Right kidney (tissue), 9 donors: ENCODE measurements at places on chromosomes 2 and 18.

DNA sequence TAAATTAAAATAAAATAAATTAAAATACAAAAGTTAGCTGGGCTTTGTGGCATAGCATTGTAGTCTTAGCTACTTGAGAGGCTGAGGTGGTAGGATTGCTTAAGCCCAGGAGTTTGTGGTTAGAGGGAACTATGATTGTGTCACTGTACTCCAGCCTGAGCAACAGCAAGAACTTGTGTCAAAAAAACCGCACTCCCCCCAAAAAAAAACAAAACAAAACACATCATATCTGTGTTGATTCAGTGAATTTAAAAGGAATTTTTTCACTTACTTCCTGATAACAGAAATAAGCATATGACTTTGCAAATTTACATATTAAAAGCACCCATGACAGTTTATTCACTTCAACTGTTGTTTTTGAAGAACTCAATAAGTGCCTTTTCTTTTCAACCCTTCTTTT is 68.1 kb upstream of the PELI1 start:
- no peak for DNase-seq

GRCh38 chr2:227783404-227784138 is 30.1 kb upstream of the CCL20 start:
- no peak for DNase-seq

DNA sequence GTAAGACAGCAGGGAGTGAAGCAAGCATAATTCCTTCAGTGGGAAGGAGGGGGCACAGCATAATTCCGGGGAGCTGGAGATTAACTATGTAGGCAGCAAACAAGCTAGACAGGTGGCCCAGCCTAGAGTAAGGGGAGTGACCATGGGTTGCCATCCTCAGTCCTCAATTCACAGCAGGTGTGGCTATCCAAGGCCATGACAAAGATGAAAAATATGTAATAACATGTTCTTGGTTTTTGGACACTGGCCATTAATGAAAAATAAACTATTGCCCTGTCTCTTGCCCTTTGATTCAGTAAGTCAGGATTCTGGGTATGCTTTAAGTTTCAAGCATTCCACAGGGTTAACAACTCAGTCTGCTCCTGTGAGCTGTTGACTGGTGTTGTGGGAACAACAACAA is 65.0 kb downstream of the CYP1B1 start:
- DNase-seq: no peak

GRCh38 chr2:118112771-118113334 is 24.6 kb downstream of the INSIG2 start:
- DNase-seq: no peak

DNA sequence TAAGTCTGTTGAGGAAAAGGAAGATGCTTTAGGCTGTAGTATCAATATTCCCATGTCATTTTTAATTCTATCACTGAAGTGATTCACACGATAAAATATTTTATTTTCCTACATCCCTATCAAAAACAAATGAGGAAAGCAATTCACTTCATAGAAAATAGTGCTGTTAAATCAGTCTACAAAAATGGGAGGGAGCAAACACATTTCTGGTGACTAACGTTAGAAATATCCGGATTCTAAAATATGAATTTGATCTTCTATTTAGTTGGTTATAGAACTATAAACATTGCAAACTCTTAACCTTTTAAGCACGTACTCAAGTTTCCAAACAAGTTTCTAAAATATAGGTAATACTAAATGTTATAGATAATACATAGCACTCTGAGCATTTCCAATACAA is 20.8 kb downstream of the ATF2 start:
- DNase-seq: no peak

DNA sequence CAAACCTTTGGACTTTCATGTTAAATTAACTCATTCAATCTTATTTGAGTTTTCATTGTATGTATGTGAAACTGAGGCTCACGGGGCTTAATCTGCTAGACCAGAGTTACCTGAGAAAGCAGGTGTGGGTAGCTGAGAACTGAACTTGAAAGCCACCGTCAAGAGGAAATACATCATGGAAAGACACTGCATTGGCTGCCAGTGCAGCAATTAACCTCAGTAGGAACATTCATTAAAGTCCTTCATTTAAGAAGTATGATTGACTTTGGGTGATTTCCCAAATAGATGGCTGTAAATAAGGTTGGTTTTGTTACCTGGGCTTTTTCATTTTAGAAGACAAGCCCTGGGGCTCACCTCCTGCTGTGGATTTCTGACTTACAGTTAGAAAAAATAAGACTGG is 36.5 kb upstream of the MGAT5 start:
- no peak for DNase-seq

DNA sequence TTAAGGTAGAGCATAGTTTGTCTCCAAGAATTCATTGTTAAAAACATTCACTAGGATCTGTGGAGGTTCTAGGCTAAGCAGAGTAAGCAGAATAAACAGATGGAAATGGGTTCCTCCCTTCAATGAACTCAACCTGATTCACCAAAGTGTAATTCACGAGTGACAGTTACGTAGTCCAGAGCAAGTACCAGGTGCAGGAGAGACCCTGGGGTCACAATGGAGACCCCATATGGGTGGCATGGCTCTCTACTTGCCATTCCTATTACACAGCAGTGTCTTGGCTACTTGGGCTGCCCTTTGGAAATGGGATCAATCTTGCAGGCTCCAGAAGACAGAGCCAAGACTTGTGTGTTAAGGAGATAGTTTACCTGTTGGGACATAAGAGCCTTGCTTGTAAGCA is 7.1 kb downstream of the MYCN start:
- DNase-seq: no peak

DNA sequence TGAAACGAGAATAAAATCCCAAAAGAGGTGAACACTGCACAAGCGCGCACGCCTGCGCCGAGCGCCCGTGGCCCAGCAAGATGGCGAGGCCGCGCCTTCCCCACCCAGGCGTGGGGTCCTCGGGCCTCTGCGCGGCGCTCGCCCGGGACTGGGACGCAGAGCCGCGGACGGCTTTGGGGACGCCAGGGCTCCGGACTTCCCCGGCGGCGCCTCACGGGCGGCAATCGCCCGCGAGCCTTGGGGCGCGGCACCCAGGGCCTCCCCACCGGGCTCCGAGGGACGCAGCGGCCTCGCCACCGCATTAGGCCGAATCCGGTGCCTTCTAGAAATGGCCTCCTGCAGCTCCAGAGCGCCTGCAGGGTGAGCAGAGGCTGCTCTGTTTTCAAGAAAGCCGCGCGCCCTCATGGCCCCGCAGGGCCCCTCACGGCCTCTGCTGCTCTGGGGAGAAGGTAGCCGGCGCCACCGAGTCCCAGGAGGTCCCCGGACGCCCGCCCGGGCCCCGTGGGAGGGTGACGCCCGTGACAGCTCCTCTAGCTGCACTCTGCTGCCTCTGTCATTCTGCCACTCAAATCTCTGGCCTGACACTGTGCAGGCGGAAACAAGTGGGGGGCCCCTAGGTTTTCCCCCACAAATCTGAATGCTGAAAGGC is 35.9 kb upstream of the POMC start:
- DNase-seq: peak; percentile 88

DNA sequence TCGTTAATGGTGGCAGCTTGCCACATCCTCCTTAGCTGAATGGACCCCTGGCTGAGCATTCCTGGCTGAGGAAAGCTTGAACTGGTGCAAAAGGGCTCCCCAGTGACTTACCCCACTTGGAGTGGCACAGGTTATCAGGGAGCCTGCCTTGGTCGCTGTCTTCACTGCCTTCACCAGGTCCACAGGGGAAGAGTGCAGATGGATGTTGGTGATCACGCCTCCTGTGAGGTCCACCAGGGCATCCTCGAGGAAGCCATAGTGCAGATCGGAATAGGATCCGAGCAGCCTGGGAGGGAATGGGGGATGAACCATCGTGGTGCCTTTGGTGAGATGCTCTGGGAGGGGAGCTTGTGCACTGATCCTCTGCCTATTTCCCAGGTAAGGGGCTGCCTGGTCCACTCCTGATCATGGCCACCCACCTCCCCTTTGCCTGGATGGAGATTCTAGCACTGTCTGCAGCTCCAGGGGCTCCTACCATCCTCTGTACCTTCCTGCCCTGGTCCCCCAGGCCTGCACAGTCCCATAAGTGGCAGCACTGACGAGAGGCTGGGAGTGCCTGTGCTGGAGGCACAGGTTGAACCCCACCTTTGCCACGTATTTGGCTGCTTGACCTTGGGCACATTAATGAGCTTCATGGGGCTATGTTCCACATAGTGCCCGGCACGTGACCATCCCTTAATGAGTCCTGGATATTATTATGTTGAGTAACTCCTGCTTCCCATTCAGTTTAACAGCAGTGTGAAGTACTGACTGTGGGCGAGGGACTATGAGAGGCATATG is 43.0 kb downstream of the CAPN13 start:
- DNase-seq: no peak

- no peak for DNase-seq
Measured at GRCh38 chr18:5914951-5915350, 19.6 kb upstream of the TMEM200C start.

- DNase-seq: no peak
Measured at GRCh38 chr2:174392706-174393105, 2.8 kb upstream of the SCRN3 start.

DNA sequence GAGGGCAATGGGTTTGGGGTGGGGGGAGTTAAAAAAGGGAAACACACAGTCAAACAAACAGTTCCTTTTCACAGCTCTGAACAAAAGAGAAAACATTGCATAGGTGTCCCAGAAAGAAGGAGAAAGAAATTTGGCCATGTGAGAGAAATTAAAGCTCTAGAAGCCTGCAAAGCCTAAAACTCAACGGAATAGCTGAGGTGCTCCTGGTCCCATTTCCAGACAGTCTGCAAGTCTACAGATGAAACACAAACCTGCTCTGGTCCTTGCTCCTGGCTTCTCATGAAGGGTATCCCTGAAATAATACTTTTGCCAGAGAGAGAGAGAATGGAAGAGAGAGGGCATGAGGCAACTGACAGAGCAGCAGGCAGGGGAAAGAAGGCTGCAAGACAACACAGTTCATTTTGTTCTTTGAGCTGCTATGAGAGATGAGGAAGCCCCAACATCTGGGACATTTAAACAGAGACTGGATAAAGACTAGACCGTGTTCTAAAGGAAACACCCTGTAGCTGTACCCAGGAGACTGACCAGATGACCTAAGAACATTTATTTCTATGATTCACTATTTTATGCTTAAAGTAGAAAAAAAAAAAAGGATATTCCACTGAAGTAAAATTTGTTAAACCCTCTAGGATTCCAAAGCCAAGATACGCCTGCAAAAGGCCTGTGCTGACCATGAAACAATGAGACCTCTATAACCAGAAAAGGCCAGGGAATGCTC is 57.3 kb upstream of the CYP26B1 start:
- no peak for DNase-seq

DNA sequence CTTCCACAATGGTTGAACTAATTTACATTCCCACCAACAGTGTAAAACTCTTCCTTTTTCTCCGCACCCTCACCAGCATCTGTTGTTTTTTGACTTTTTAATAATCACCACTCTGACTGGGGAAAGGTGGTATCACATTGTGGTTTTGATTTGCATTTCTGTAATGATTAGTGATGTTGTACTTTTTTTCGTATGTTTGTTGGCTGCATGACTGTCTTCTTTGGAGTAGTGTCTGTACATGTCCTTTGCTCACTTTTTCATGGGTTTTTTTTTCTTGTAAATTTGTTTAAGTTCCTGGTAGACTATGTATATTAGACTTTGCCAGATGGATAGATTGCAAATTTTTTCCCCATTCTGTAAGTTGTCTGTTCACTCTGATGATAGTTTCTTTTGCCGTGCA is 574.8 kb downstream of the KCNJ3 start:
- DNase-seq: no peak

DNA sequence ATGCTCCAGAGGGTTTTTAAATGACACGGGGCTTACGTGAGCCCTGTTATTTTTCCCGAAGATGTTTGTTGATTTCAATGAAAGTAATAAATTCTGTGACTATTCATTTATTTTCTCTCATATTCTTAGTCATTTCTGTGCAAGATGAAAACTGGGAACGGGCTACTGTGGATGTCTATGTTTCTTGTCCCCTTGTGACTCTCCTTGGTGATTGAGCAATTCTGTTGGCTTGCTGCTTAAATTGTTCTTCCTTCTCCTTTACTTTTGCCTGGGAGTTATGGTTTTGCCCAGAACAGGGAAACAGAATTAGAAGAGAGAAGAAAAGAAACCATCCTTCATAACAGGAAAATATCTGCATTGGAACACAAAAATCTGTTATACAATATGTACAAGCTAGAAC is 508.2 kb upstream of the DSEL start:
- DNase-seq: no peak

- DNase-seq: no peak
Measured at GRCh38 chr2:149872638-149873150, 285.1 kb upstream of the MMADHC start.

DNA sequence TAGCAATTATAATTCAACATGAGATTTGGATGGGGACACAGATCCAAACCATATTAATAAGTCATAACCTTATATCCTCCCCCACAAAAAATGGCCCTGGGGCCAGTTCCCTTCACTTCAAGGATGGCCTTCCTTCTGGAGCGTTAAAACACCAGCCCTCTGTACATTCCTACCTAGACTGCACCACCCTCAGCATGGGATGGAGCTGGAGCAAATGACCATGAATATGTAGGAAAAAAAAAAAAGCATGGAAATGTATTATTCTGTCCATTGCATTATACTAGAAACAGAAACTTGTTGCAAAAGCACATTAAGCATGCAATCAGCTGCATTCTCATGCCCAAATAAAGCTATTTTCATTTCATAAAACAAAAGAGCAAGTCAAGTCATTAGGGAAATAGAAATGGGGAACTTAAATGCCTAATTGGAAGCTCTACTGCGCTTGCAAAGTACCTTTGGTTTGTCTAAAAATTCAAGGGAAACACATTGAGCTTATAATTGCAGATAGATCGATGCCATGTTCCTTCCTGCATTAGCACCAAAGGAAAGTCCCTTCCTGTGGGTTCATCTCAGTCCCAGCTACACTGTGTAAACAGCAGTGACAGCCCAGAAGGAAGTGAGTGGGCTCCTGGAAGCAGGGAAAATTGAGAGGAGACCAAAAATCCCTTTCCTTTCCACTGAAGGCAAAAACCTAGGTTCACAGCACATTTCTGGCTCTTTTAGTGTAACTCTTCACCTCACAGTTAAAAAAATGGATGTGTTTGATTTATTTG is 252.0 kb upstream of the KLHL29 start:
- no peak for DNase-seq

DNA sequence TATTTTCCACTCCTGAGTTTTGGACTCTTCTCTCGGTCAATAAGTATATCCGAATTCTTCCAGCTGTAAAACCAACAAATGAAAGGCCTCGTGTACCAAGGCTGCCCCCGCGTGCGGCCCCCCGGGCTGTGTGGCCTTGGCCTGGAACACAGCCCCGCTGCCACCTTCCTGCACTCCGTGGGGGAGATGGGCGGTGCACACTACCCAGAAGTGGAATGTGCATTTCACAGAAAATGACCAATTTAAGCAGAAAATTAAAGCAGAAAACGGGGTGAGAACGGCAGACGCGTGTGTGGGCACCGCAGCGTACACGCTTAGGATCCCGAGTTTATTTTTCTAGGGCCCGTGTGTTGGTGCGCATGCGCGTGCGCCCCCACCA is 34.4 kb upstream of the ZNF516 start:
- DNase-seq: no peak

GRCh38 chr18:55455938-55456337 is 132.1 kb downstream of the TCF4 start:
- DNase-seq: no peak

GRCh38 chr2:131085646-131086045 is 7.6 kb downstream of the FAM168B start:
- DNase-seq: no peak
